ENCODE measurements at places on chromosomes 16 and 17.
A peak's percentile ranks its signal among the peaks of the same experiment; 100 is the strongest.

DNA sequence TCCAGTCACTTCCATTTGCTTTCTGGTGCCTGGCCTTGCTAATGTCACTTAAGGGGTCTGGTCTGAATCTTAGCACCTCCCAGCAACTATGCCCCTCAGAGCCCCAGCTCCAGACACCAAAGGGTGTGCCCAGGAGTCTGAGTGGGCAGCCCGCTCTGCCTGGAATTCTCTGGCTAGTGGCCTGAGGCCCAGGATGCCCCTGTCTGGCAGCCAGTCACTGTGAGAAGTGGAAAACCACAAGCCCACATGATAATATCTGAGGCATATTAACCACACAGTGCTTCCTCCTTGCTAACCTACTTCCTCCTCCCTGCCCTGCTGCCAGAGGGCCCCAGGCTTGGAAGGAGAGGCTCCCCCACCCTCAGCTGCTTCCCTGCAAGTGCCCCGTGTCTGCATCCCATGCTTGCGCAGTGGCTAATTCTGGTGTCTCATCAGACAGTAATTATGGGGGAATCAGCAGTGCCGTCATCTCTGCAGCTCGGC is 14.0 kb downstream of the SRCIN1 start:
- DNase-seq: no peak

- DNase-seq: no peak
Measured at GRCh38 chr17:57484826-57485565, 228.7 kb downstream of the MSI2 start.

GRCh38 chr16:87483481-87483880 is 9.3 kb downstream of the ZCCHC14 start:
- DNase-seq: no peak

- no peak for DNase-seq
Measured at GRCh38 chr16:80147026-80147655, 393.7 kb upstream of the DYNLRB2 start.

DNA sequence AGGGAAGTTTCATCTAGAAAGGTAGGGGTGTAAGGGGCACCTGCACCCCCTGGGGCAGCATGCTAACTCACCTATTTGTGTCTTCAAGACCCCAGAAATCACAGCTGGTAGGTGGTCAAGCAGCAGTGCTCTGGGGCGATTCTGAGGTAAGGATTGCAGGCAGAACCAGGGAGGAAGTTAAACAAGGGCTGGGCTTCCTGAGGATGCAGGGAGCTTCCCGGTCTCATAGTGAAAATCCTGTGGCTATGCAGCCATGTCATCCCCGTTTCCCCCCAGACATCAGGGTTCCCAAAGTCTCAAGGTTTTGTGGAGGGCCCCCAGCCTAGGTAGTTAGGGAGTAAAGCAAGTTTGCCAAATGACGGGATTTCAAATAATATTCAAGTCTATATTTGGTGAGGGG is 78.5 kb downstream of the C16orf78 start:
- DNase-seq: no peak

GRCh38 chr17:65064452-65065019 is 8.0 kb upstream of the GNA13 start:
- no peak for DNase-seq

DNA sequence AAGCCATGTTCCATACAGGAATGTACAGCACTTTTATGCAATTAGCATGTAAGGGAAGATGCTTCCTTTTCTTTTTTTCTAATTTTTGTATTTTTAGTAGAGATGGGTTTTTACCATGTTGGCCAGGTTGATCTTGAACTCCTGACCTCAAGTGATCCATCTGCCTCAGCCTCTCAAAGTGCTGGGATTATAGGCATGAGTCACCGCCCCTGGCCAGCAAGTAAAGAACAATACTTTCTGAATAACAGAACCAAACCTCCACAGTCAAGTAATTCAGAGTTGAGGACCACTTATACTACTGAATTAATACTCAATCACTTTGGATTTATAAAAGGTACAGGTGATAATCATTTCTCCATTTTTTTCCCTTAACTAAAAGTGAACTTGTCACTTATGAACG is 13.0 kb downstream of the C16orf87 start:
- DNase-seq: no peak

DNA sequence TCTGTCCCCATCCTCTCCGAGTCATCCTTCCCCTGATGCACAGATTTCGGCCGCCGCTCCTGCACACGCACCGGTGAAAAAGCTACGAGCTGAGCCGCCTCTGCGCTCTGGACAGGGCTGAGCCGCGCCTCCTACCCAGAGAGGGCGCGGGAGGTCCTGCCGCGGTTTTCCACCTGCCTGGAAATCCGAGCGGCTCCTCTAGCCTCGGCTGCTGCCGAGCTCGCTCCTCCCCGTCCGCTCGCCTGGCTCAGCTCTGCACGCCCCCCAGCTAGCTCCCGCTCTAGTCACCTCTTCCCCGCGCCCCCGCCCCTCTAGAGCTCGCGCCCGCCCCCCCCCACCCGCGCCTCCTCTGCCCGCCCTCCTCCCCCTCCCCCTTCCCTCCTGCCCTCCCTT is 198 bp upstream of the SHISA9 start:
- DNase-seq: no peak

DNA sequence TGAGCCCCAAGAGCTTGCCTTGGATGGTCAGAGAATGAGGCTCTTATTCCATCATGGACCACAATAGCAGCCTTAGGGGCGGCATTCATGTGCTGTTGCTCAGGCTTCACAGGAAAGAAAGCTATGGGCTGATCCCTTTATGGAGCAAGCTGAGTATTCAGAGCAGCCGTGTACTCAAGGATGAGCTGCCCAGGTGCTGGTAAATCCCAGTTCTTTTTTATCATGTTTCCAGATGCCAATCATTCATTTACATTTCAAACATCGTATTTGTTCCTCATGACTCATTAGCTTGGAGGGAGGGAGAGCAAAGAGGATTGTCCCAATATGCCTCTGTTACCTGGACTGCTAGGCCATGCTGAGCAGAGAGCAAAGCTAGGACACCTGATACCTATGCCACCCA is 475.7 kb downstream of the SHISA9 start:
- no peak for DNase-seq

DNA sequence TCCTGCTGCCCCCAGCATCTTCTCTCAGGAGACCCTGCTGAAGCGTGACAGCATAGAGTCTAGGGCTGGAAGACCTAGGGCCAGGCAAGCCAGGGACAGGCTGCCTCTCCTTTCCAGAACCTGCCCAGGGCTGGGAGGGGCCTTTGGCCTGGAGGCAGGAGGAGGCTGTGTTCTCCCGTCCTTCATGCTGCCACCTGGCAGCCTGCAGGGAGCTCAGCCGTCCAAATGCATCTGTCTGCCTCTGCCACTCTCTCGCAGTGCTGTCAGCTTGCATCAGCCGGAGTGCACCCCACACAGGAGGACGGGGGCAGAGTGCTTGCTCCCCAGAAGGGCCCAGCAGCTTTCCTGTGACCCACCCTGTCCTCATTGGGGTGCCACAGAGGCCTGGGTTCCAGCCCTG is 31.3 kb downstream of the ARHGAP23 start:
- DNase-seq: no peak

DNA sequence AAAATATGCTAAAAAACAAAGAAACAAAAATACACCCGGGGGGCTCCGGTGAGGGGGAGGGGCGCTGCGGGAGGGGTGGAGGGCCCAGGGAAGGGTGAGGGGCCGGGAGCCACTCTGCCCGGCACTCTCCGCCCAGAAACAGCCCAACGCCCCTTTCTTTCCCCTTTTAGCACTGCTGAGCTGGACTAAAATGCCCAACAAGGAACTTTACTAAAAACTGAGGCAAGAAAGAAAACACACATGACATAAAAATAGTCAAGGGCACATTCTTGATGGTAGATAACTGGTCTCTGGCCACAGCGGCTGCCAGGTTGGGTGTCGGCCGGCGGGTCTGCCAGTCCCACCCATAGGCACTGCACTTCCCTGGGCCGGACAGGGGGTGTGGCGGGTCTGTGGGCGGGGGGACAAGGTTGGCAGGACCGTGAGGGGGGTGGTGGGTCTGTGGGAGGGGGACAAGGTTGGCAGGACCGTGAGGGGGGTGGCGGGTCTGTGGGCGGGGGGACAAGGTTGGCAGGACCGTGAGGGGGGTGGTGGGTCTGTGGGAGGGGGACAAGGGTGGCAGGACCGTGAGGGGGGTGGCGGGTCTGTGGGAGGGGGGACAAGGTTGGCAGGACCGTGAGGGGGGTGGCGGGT is 20.9 kb downstream of the METRNL start:
- no peak for DNase-seq

- DNase-seq: no peak
Measured at GRCh38 chr17:27542841-27543463, 86.7 kb downstream of the KSR1 start.

GRCh38 chr16:11964761-11965551 is at the start of gene TNFRSF17:
TSS of gene TNFRSF17 (plus strand) at chr16:11965210. CDS start at chr16:11965325, 115 bp downstream.
- DNase-seq: no peak

DNA sequence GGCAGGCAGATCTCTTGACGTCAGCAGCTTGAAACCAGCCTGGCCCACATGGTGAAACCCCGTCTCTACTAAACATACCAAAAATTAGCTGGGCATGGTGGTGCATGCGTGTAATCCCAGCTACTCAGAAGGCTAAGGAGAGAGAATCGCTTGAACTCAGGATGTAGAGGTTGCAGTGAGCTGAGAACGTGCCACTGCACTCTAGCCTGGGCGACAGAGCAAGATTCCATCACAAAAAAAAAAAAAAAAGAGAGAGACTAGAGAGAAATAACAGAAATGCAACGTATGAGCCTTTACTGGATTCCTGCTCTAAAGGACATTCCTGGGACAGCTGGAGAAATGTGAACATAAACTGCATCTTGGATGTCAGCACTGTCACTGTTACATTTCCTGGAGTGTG is 10.8 kb downstream of the IFT140 start:
- no peak for DNase-seq

- no peak for DNase-seq
Measured at GRCh38 chr17:16573466-16573865, 4.5 kb upstream of the ZNF287 start.

- no peak for DNase-seq
Measured at GRCh38 chr17:80380555-80381002, 34.4 kb upstream of the ENDOV start.

DNA sequence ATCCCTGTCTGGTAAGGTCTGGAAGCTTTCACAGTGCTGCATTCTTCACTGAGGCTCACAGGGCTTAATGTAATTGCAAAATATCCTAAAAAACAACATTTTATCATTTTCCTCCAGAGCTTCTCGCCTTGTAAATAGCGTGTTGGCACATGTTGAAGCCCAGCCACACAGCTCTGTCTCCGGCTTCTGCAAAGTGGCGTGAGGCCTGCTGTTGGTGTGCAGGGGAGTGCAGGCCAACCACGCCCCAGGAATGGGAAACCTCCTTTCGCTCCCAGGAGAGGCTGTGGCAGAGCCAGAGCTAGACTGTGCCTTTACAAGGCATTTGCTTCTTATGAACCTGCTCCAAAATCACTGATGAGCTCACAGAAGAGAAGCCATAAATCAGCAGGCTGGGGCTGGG is 248.2 kb upstream of the MAF start:
- no peak for DNase-seq

GRCh38 chr17:42243493-42243982 is 32.7 kb downstream of the STAT5B start:
- DNase-seq: no peak

DNA sequence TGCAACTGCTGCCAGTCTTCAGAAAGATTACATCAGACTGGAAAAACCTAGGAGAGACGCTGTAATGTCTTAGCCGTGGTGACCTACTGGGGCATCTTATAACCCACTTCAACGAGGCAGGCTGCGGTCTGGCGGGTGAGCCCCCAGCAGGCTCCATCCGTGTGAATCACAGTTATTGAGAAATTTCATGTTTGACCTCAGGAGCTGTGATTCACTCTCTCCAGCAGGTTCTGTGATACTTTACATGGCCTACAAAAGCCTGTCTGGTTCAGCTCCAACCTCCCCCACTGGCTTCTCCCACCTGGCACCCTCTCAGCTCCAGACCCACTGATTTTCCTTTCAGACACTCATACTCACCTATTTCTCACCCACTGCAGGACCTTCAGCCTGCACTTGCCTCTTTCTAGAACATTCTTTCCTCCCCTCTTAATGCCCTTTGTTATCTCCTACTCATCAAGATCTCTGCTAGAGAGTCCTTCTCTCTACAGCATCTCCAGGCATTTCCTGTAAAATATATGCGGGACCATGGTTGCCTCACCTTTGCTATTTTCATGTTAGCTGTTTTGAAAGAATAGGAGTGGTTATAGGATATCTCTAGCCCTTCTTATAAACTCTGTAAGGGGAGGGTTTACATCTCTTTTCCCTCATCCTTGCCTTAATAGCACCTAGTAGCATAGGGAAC is 227.9 kb downstream of the MAF start:
- peak; percentile 11 for DNase-seq

- no peak for DNase-seq
Measured at GRCh38 chr17:47841488-47842291, 617 bp upstream of the SCRN2 start.

DNA sequence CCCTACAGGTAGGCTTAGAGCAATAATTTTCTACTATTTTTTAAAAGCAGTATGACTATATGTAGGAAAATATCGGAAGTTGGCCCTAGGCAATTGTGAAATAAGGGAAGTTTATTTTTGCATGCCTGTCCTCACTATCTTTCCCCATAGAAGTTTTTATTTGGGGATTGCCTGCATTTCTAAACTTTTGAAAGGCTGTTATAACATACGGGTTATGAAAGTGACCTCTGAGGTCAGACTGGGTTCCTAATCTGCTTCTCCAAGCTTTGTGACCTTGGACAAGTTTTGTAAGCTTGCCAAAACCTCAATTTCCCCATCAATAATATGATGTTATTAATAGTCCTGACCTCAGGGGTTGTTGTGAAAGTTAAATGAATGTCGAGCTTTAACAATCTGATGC is 67.1 kb downstream of the ARHGAP44 start:
- no peak for DNase-seq

DNA sequence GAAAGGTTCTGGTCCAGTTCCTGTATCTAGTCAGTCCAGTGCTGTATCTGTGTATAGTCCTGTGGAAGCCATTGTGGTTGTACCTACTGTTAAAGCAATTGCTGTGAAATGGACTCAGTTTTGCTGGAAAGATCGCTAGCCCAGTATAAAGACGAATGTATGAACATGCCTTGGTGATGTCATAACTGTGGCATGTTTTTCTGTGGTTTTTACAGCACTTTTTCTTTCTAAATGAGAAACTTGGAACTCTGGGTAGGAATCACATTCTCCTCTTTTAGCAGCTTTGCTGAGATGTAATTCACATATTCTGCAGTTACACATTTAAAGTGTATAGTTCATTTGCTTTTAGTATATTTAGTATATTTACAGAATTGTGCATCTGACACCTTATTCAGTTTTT is 58.1 kb downstream of the MAP2K4 start:
- no peak for DNase-seq

GRCh38 chr17:67105213-67105612 is 60.9 kb downstream of the CACNG1 start:
- no peak for DNase-seq

Measured in large intestine (tissue), 12 donors.